ENCODE measurements at places on chromosomes 13 and 19. TPM values are rescaled to one million over a fixed set of nuclear protein-coding genes. Genes with fewer than 3 reads are reported as not detected.

DNA sequence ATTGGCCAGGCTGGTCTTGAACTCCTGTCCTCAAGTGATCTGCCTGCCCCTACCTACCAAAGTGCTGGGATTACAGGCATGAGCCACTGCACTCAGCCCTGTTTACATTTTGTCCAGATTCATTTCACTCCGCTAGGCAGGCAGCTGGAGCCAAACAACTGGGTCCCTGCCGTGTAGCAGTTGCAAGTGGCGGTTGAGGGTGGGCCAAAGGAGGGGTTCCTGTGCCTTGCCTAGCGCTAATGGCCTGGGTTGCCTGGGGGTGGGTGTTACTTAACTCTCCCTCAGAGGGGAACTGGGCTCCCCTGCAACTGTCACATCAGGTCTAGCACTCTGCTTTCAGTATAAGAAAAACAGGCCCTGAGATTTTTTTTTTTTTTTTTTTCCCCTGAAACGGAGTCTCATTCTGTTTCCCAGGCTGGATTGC lies 7.4 kb downstream of the ACP5 start:
- DNase-seq: no peak

Gene SIGLEC8
- not detected for polyA plus RNA-seq

- DNase-seq: no peak
Measured at GRCh38 chr19:38765214-38765613, 8.1 kb downstream of the LGALS7 start.

DNA sequence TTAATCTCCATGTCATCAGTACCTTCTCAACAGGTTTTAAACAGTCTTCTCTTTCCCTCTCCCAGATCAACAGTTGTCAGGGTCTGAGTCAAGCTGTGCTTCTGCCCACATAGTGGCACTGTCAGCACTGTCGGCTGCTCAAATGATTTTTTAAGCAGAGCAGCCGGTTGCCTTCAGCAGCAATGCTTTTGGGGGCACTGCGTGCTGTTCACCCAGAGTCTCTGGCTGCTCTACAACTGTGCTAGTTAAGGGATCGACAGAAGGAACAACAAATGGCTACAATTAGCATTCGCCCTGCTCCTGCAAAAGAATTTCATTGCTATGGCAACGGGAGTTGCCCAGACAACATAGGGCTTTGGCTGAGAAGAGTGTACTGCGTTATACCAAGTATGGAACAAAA lies 412.9 kb downstream of the DIAPH3 start:
- DNase-seq: peak; percentile 37

Gene DACH1
- 11.0 TPM for polyA plus RNA-seq

DNA sequence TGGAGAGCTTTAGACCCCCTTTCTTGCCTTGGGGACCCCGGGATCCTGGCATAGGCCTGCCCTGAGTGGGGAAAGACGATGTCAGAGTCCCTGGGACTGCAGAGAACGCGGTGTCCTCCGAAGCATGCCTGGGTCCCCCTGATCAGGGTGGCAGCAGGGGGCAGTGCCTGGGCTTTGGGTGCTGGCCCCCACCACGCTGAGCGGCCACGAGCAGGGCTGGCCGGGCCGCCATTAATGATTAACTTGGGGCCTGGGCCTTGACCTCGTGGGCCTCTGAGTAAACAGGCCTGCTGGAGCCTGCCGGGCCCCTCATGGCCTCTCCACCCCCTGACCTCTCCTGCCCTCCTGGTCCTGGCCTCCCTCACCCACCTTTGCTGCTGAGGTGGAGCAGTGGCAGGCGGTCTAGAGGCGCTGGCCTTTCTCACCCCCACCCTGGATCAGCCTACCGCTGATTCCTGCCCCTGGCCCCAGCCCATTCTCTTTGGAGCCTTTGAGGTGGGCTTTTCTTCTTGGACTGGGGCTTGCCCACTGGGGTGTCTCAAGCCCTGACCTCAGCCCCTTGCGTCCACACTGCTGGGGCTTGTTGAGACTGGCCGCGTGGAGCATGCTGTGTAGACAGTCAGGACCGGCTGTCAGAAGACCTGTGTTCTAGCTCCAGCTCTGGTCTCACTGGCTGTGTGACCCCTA lies 26.3 kb downstream of the CEBPA start:
- no peak for DNase-seq

Gene OR4F17
- not detected for polyA plus RNA-seq

DNA sequence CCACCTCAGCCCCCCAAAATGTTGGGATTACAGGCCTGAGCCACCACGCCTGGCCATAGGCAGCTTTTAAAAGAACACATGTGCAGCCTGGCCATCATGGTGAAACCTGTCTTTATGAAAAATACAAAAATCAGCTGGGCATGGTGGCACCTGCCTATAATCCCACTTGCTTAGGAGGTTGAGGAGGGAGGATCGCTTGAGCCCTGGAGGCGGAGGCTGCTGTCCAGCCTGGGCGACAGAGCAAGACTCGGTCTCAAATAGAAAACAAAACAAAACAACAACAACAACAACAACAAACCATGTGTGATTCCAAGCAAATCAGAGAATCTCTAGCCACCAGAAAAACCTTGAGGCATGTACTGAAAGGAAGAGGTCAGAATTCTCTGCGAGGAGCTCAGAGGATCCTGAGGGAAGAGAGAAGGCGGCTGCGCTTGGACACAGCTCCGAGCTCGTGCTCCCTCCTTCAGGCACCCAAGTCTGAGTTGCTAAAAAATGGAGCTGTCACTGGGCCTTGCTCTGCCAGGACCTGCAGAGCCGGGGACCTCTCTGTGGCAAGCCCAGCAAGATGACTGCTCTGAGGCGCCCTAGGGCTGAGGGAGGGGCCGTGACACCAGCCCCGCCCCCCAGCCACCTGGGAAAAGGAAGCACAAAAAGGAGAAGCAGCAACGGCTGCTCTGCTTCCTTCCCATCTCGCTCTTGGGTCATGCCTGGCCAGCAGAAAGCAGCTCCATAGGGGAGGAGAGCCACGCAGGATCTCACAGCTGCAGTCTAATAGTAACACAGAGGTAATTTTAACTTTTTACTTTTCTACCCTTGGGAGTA lies at the start of gene ARL11:
TSS of gene ARL11 (plus strand) at position 677 of the 822 bp plus-strand sequence. CDS start 1,941 bp downstream, outside the sequence.
- peak; percentile 45 for DNase-seq

Gene TEX26
- polyA plus RNA-seq: not detected

GRCh38 chr19:7874897-7875273 lies 695 bp upstream of the PRR36 start:
- DNase-seq: no peak

- DNase-seq: peak; percentile 91
Measured at GRCh38 chr13:49110122-49110912, 109.8 kb upstream of the MLNR start.

DNA sequence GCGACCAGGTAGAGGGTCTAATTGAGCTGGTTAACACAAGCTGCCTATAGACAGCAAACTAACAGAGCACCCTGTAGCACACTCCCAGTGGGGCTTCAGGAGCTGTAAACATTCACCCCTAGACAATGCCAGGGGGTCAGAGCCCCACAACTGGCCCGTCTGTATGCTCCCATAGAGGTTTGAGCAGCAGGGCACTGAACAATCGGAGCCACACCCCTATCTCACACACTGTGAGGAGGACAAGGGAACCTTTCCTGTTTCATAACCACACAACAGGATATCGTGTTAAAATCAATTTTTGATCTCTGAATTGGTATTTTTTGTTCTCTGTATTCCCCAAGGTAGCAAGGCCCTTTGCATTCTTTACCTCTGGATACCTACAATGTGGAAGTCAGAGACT lies 266.1 kb downstream of the SPRY2 start:
- no peak for DNase-seq

Gene ONECUT3
- 0.03 TPM for polyA plus RNA-seq

DNA sequence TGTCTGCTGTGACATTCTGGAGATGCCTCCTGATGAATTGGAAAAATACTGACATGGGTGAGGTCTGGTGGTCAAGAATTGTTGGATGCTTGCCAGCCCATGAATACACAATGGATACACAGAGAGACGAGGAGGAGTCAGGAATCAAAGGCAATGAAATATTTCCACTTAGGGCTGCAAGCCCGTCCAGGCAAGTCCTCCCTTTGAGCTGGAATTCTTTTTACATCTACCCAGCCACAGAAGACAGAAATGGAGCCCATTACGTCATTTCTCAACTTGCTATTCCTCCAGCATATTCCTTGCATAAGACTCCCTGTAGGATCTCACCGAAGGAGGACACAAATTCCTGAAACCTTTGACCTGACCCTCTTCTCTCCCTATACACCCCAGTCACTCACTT lies 15.7 kb upstream of the IGFL4 start:
- DNase-seq: no peak

DNA sequence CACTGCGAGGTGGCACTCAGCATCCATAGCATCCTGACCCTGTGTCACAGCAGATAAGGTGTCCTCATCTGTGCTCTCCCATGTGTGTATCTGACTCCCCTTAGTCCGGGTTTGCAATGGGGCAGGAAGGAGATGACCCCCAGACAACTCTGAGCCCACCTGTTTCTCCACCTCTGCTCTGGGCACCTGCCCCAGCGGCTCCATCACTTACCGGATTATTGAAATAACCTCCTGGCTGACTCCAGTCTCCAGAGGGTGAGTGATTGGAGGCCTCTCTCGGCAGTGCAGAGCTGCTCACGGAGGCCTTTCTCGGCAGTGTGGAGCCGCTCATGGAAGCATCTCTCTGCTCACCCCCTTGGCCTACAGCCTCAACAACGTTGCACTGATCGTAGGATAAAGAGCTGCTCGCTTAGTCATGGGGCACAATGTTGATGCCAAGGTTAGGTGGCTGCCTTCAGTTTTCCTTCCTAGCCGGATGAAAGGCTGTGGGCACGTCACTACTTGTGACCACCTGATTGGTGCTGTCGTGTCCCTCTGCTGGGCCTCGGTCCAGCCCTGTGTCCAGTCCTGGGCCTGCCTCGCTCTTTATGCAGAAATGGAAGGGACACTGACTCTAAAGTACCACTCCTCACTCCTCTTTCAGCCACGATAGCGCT lies 67.6 kb downstream of the TEX29 start:
- DNase-seq: no peak

GRCh38 chr19:4362831-4363545 lies 19.6 kb downstream of the MPND start:
- DNase-seq: no peak

Gene ICAM5
- 0.32 TPM for polyA plus RNA-seq

- no peak for DNase-seq
Measured at GRCh38 chr19:6779206-6779605, 6.7 kb downstream of the VAV1 start.
